ENCODE measurements at places on chromosomes 2 and 18.

DNA sequence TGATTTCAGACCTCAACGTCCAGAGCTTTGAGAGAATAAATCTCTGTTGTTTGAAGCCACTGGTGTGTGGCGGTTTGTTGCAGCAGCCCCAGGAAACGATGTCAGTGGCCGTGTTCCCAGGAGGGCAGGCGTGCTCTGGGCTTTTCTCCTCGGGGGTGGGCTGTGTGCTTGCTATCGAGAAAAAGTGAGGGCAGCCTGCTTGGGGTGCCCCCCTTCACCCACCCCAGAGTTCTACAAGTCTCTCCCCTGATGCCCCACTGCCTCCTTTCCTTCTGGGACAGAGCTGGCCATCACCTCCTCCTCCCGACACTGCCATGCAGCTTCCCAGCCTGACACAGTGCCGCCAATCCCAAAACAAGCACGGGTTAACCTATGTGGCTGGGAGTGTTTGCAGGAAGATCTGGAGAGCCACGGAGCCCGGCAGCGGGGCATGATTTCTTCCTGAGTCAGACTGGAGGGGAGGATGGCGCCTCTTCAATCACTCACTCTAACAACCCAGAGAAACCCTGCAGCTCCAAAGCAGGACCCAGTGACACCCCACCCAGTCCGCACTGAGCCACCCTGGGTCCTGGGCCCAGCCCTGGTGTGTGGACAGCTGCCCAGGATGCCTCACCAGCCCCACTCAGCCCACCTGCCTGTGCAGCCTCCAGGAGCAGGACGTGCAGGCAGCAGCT is 213.7 kb upstream of the RAB6C start:
- DNase-seq = no peak

DNA sequence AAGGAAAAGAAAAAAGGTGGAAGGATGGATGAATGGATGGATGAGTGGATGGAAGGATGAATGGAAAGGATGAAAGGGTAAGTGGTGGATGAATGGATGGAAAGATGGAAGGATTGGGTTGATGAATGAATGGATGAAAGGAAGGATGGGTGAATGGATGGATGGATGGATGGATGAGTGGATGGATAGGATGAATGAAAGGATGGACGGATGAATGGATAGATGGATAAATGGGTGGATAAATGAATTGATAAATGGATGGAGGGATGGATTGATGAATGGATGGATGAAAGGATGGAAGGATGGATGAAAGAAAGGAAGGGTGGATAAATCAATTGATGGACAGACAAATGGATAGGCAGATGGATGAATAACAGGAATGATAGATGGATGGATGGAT is 48.2 kb upstream of the OTOF start:
- no peak for DNase-seq

DNA sequence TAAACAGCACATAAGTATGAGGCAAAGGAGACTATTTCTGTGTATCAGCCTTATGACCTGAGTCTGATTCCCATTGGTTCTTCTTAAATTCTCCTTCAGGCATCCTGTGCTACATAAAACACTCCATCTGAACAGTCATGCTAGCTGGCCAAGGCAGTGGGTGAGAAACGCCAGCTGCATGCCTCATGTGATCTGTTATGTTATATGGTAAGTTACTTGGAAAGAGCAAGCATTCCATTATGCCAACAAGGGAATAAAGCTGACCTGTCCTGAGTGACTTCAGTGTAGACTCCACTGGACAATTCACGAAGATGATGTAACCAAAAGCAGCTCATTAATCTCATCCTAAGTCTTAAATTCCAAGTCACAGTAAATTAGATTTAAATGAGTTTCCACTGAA is 216.5 kb upstream of the FN1 start:
- DNase-seq = no peak

DNA sequence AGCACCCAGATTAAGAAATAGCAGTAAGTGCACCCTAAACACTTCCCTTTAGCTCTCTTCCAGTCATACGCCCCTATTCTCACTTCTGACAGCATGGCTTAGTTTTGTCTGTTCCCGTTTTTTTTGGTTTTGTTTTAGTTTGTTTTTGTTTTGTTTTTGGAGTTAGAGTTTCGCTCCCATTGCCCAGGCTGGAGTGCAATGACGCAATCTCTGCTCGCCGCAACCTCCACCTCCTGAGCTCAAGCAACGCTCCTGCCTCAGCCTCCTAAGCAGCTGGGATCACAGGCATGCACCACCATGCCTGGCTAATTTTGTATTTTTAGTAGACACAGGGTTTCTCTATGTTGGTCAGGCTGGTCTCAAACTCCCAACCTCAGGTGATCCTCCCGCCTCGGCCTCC is 2067.7 kb downstream of the SUCLG1 start:
- no peak for DNase-seq

DNA sequence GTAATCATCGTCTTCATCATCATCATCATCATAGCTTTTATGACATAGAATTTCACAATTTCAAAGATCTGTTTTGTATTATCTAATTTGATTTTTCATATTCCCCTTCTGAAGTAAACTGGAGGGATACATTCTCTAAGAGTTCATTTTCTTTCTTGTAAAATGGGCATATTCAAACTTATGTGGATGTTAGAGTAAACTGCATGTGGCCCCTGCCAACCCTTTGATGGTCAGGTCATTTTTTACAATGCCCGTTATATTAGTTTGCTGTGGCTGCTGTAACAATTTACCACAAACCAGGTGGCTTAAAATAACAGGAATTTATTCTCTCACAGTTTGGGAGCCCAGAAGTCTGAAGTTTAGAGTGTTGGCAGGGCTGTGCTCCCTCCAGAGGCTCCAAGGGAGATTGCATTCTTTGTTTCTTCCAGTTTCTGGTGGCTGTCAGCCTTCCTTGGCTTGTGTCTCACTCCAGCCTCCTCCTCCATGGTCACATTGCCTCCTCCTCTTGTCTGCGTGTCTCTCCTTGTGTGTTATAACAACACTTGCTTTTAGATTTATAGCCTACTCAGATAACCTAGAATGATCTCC is 127.5 kb upstream of the MMADHC start:
- DNase-seq = no peak

- no peak for DNase-seq
Measured at GRCh38 chr2:69563021-69563420, 80.5 kb downstream of the AAK1 start.

GRCh38 chr2:183035954-183036669 is 2.1 kb downstream of the NCKAP1 start:
- DNase-seq = no peak

DNA sequence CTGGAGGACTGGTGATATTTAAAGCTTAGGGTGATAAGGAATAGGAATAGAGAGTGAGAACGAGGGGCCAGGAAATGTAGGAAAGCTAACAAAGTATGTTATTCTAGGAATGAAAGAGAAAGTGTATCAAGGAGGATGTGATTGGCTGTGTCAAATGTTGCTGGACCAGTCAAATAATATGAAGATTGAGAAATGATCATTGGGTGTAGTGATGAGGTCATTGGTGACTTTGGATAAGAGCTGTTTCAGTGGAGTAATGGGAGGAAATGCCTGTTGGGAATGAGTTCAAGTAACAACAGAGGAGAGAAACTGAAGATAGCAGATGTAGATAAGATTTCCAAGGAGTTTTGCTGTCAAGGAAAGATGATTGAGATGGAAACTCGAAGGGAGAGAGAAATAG is 74.4 kb downstream of the UBE2E3 start:
- DNase-seq = no peak

DNA sequence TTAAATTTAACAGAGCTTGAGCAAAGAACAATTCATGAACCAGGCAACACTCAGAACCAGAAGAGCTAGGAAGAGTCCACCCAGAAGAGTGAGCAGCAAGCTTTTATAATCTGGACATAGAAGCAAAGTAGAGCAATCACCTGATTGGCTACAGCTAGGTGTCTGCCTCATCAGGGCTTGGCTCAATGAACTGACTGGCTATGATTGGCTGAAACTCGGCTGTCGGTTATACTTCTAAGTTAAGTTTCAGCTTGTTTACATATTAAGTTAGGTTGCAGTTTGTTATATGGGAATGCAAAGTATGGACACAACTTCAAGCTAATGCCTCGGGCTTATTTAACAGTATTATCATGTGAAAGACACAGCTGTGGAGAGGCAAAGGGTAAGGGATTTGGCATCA is 63.2 kb upstream of the NABP1 start:
- DNase-seq = no peak

GRCh38 chr2:192499476-192499875 is 304.7 kb upstream of the TMEFF2 start:
- no peak for DNase-seq

DNA sequence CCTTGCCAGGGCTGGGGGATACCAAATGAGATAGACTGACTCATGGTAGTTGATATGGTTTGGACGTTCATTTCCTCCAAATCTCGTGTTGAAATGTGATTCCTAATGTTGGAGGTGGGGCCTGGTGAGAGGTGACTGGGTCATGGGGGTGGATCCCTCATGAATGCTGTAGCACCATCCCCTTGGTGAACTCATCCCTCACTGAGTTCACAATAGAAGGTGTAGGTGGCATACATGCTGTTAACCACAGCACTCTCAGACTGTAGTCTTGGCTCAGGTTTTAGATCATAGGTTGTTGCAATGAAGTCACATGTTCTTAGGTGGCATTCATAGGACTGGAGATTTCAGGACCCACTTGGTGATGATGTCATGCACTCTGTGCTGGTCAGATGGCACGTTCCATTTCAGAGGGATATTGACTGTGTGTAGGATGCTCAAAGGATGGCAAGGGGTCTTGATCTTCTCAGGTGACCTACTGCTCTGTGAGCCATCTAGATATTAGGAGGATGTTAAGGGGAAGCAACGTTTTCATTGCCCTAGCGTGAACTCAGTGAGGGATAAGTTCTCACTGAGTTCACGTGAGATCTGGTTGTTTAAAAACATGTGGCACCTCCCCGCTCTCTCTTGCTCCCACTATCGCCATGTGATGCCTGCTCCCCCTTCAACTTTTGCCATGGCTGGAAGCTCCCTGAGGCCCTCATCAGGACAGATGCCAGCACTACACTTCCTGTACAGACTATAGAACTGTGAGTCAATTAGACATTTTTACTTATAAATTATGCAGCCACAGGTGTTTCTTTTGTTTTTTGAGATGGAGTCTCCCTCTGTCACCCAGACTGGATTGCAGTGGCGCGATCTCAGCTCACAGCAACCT is 73.8 kb upstream of the ACAA2 start:
- no peak for DNase-seq

- DNase-seq = no peak
Measured at GRCh38 chr2:12806549-12807242, 90.0 kb downstream of the TRIB2 start.

DNA sequence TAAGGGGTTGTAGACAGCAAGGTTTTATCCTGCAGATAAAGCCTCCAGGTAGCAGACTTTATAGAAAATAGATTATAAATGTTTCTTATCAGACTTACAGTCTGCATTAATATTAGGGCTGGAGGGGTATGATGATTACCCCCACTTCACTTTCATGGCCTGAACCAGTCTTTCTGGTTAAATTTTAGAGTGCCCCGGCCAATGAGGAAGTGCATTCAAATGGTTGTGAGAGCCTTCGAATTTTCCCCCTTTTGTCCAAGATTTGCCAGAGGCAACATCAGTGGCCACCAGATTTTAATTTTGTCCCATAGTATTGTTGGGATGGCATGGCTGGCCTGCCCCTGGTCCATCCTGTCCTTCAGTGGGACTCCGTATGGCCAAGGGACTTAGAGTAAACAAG is 31.6 kb downstream of the COMMD1 start:
- DNase-seq = no peak

GRCh38 chr2:161055289-161055688 is 104.9 kb upstream of the TANK start:
- no peak for DNase-seq

- no peak for DNase-seq
Measured at GRCh38 chr2:120077896-120078295, 65.0 kb downstream of the EPB41L5 start.

- no peak for DNase-seq
Measured at GRCh38 chr2:20611077-20611843, 39.6 kb downstream of the HS1BP3 start.

DNA sequence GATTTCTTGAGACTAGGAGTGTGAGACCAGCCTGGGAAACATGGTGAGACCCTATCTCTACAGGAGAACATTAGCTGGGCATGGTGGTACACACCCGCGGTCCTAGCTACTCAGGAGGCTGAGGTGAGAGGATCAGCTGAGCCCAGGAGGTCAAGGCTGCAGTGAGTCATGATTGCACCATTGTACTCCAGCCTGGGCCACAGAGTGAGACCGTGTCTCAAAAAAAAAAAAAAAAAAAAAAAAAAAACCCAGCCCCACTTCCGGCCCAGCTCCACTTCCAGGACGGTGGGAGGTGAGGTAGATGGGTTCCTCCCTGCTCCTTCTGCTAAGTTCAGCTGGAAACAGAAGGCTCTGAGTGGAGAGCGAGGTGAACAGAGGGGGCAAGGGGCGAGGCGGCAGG is 41.4 kb upstream of the NFATC1 start:
- DNase-seq = no peak

GRCh38 chr2:158686210-158686691 is 108.9 kb upstream of the DAPL1 start:
- DNase-seq = no peak

- DNase-seq = no peak
Measured at GRCh38 chr2:85277416-85278158, 50.2 kb downstream of the TGOLN2 start.

DNA sequence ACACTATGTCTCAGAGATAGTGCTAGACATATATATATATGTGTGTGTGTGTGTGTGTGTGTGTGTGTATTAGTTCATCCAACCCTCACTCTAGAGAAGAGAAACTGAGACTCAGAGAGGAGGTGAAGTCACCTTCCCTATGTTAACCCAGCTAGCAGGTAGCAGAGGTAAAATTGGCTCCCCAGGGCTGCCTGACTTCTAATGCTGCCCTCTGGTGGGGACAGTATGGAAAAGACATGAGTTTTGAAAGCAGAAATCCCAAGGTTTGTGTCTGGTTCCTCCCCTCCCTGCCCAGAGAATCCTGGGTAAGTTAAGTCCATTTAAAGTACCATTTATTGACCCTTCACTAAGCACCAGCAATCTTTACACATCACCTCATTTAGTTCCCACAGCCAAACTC is 137.7 kb downstream of the THNSL2 start:
- peak; percentile 23 for DNase-seq

DNA sequence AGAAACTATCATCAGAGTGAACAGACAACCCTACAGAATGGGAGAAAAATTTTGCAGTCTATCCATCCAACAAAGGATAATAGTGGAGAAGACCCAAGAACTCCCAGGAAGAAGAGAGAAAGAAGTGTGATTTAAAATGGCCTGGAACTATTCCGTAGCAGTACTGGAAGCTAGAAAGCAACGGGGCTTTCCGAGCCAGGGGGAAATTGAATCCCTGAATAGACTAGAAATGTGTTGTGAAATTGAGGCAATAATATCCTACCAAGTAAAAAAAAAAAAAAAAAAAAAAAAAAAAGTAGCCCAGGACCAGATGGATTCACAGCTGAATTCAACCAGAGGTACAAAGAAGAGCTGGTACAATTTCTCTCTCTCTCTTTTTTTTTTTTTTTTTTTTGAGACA is 69.3 kb downstream of the FARP2 start:
- DNase-seq = no peak

All from stimulated activated CD4-positive, alpha-beta T cell treated with anti-CD3 and anti-CD28 coated beads, Interleukin-15, amount 100 ng/mL, for 24 hours (primary cell).